ENCODE measurements at places on chromosomes 7 and 10. TPM values are rescaled to one million over a fixed set of nuclear protein-coding genes. Genes with fewer than 3 reads are reported as not detected.

GRCh38 chr7:7212612-7213011 is 30.3 kb downstream of the C1GALT1 start:
- DNase-seq: no peak

LRRC17 gene
- 0.58 TPM for total RNA-seq

CDK1 gene
- 132 TPM for total RNA-seq

ASB4 gene
- total RNA-seq: not detected

Data from activated CD4-positive, alpha-beta T cell treated with anti-CD3 and anti-CD28 coated beads, Interleukin-2, amount 10 ng/mL, durations not matched to agents 7 days and 5 days (primary cell).